ENCODE measurements at places on chromosomes 1 and 21.

GRCh38 chr1:152162792-152163463, 3.9 kb upstream of the RPTN start:
- DNase-seq: no peak

GRCh38 chr1:18861590-18861989, 2.1 kb upstream of the TAS1R2 start:
- no peak for DNase-seq

DNA sequence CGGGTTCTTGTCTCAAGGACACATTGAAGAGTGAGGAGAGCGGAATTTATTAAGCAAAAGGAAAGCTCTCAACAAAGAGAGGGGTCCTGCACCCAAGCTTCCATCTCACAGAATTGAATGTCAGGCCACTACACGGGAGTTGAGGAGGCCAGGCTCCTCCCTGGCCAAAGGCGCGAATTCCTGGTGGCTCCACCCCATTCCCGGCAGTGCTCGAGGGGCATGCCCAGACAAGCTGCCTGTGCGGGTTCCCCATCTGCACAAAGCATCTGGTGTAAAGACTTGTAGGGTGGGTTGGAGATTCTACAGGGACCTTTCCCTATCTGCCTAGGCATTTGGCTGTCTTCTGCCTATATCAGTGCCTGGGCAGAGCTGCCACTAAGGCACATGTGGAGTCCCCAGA, 648.5 kb upstream of the PKN2 start:
- no peak for DNase-seq

DNA sequence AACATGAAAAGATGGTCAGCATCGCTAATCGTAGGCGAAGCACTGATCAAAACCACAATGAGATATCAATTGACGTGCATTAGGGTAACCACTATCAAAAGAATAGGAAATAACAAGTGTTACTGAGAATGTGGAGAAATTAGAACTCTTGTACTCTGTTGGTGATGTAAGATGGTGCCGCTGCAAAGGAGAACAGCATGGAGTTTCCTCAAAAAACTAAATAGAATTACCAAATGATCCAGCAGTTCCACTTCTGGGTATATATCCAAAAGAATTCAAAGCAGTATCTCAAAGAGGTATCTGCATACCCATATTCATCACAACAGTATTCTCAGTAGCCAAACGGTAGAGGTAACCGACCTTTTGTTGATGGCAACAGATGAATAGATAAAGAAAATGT, 8.3 kb upstream of the CD101 start:
- no peak for DNase-seq

- no peak for DNase-seq
Observed at GRCh38 chr1:246515390-246516005, 8.4 kb upstream of the SMYD3 start.

- DNase-seq: peak; percentile 63
Observed at GRCh38 chr1:89831462-89832120, 10.8 kb downstream of the LRRC8D start.

DNA sequence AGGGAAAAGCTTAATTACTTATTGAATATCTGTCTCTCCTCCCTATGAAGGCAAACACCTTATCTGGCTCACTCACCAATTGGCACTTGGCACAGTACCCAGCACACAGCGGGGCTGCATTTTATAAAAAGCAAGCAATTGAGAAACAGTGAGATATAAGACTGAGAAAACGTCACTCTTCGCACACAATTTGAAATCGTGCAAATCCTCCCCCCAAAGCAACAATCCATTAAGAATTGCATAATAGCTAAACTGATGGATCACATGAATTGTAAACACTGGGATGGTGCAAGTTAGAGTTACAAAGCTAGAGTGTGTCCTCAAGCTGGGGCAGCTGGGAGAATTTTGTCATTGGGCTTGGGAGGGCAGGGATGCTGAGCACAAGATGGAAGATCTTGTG, 27.1 kb downstream of the PRDX6 start:
- DNase-seq: no peak

DNA sequence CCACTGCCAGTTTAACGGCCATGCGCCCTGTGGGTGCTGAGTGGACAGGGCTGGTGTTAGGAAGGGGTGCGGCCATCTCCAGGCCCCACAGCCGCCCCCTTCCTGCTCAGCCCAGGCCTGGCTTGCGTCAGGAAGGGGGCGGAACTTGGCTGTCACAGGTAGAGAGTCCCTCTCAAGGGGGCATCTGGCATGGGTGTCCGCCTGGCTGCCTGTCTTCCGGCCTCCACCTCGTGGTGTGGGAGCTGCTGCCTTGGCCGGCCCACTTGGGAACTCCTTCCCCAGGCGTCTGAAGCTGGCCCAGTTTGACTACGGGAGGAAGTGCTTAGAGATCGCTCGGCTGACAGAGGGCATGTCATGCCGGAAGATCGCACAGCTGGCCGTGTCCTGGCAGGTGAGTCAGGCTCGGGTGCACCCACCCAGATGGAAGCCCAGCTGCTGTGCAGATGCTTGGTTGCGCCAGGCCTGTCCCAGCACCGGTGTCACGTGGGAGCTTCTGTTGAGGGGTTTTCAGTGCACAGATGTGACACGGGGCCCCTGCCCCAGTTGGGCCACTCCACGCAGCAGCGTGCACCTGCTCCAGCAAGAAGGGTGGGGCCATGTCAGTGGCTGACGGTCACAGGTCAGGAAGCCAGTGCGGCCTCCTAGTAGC, 9.1 kb upstream of the ATAD3B start:
- DNase-seq: no peak

DNA sequence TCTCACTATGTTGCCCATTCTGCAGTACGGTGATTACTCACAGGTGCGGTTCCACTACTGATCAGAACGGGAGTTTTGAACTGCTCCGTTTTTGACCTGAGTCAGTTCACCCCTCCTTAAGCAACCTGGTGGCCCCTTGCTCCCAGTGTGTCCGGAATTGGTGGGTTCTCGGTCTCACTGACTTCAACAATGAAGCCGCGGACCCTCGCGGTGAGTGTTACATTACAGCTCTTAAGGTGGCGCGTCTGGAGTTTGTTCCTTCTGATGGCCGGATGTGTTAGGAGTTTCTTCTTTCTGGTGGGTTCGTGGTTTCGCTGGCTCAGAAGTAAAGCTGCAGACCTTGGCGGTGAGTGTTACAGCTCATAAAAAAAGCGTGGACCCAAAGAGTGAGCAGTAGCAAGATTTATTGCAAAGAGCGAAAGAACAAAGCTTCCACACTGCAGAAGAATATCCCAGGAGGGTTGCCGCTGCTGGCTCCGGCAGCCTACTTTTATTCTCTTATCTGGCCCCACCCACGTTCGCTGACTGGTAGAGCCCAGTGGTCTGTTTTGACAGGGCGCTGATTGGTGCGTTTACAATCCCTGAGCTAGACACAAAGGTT, 17.6 kb upstream of the PARP1 start:
- DNase-seq: no peak

DNA sequence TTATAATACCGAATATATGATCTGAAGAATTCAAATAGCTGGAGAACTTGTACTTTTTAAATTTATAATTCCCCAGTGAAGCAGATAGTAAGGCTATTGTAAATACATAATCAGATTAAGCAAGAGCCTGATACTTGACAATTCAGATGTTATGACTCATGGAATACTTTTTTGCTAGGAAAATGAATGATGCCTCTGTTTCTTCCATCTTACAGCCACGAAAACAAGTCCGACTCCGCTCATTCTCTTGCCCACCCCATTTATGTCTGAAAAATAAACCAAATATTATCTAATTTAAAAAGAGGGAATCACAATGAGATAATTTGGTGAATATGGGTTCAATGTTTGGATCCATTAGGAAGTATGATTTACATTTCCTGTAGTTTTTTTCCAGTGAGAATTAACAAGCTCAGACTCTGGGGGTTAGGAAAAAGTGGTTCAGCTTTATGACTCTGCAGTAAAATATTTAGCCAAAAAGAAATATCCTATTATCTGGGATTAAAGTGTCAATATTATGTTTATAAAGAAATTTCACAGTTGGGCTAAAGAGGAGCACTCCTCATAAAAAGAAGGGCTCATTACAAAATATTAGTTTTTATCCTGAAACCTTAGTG, 50.4 kb upstream of the DAB1 start:
- no peak for DNase-seq

- no peak for DNase-seq
Observed at GRCh38 chr1:57839526-57839925, 415.7 kb upstream of the DAB1 start.

GRCh38 chr1:165187031-165188009, 169.2 kb downstream of the LMX1A start:
- DNase-seq: no peak

GRCh38 chr1:19049798-19050197, 93.3 kb upstream of the IFFO2 start:
- no peak for DNase-seq

DNA sequence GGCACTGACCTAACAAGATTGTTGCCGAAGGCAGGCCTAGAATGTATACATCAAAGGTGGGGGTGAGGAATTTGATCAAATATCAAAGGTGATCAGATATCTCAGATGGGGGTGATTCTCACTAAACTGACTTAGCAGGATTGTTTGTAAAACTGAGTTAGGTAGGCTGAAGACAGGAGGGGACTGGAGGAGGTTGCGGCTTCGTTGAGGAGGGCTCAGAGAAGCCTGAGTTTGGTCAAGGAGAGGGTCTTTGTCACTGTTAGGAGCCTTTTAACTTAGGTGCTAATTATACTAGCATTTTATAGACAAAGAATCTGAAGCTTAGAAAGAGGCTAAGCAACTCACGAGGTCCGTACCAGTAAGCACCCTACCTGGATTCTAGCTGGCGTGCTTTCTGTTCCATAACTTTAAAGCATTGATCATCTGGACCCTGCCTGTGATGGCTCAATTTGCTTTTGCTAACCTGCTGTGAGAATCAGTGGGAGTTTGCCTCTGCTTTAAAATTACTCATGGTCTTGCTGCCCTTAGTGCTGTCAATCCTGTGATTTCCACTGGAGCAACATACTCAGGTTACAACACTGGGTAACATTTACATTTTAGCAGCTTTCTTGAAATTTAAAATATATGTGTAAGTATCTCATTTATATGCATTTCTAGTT, 49.8 kb downstream of the ITSN1 start:
- no peak for DNase-seq

- no peak for DNase-seq
Observed at GRCh38 chr1:25245393-25245792, 1.9 kb downstream of the RSRP1 start.

DNA sequence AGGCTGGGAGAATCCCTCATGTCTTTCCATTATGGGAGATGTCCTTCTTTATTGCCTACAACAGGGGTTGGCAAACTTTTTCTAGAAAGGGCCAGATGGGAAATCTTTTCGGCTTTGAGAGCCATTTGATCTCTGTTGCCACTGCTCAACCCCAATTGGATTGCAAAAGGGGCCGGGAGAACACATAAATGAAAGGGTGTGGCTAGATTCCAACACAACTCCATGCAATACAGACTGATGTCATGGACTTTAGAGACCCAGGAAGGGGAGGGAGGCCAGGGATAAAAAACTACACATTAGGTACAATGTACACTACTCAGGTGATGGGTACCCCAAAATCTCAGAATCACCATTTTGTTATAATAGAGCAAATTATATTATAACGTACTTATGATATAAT, 97.6 kb upstream of the SIM2 start:
- no peak for DNase-seq

GRCh38 chr1:178733972-178734371, 8.9 kb downstream of the RALGPS2 start:
- DNase-seq: no peak

GRCh38 chr1:21084111-21084810, 92.4 kb downstream of the EIF4G3 start:
- no peak for DNase-seq

GRCh38 chr1:155649676-155650075, 38.9 kb downstream of the YY1AP1 start:
- no peak for DNase-seq

- DNase-seq: no peak
Observed at GRCh38 chr1:203179667-203180005, 4.0 kb upstream of the MYBPH start.

DNA sequence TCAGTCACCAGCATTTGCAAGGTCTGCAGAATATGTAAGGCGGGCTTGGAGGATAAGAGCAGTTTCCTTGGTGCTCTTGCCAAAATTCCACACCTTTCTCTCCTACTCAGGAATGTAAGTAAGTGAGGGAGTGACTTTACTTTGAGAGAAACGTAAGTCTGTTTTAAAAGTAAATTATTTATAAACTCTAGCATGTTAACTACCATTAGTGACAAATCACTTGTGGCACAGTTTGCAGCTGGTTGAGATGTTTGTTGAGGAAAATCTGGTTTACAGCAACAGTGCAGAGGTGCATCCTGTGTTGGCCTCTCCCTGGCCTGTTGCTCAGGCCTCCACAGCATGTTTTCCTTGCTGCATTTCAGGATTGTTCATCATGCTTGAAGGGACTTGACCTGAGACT, 8.5 kb downstream of the CGN start:
- DNase-seq: no peak

GRCh38 chr21:25974964-25975363, 195.6 kb downstream of the APP start:
- DNase-seq: no peak

GRCh38 chr1:104921525-104921924, 1171.8 kb downstream of the AMY1C start:
- no peak for DNase-seq

DNA sequence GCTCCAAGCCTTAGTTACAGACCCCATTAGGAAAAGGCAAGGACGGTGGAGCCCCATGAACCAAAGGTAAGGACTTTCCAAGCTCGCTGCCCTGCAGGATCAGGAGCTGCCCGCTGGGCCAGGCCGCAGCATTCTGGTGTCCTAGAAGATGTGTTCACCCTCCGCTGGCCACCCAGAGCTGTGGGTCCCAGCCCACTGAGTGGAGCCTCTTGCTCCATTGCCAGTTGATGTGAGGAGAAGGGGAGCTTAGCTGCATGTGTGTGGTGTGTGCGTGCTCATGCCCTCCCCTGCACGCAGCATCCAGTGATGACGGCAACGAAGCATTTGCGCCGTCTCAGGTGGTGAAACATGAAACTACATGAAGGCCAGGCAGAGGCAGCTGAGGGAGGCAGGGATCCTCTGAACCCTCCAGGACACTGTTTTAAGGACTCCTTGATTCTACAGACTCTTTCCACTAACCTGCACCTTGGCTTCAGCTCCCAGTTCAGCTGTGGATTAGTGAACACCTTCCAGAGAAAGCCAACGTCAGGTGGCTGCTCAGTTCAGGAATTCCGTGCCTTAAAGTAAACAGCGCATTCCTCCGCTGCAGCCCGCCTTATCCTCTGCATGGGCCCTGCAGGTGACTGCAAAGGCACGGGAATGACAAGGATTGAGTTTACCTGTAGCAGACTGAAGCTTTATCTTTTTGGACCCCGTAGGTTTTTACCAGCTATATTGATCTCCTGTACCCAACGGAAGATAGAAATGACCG, 48.7 kb downstream of the SMYD2 start:
- no peak for DNase-seq

GRCh38 chr1:47371016-47371517, 37.5 kb downstream of the CMPK1 start:
- DNase-seq: no peak

DNA sequence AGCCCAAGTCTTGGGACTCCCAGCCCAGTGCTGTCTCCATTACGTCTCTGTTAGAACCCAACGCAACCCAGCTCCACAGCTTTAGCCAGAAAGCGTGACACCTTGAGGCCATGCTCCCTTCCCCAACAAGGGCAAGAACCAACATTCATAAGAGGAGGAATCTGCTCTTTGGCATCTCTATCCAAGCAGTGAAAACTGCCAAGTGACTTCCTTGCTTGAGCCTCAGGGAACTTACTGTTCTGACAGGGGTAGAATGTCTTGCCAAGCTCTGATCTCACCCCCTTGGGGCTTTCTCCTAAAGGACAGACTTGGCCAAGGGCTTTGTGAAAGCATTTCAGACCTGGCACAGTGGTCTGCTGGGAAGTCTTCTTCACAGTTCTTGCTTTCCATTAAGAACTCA, 56.6 kb downstream of the SYT6 start:
- no peak for DNase-seq

- DNase-seq: no peak
Observed at GRCh38 chr21:28937737-28938136, 54.9 kb downstream of the LTN1 start.

Measured in putamen (tissue), 1 donor.